ENCODE measurements at places on chromosomes 2 and 18.

DNA sequence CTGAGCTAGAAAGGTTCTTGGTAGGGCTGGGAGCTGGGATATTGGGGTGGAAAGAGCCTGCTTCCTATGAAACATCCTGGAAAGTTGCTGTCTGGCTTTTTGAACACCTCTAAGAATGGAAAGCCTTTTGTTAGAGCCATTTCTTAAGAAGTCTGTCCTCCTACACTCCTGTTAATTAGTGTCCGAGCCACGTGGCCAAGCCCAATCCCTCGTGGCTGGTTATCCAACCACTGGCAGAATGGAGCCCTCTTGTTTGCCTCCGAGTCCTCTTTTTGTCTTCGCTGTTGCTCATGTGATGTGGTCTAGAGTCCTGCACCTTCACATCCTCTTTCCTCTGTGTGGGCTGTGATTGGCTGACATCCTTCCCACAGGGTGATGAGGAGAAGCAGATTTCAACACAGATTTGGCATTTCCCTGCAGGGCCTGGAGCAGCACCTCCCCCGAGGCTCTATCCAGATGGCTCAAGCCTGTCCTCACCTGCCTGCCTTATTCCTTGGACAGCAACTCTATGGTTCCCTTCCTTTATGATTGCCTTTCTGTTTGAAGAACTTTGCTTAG, 8.2 kb upstream of the TOGARAM2 start:
- DNase-seq = no peak

- no peak for DNase-seq
Measured at GRCh38 chr2:57569396-57569795, 477.2 kb upstream of the VRK2 start.

- no peak for DNase-seq
Measured at GRCh38 chr2:88329815-88330603, 122.5 kb downstream of the FOXI3 start.

DNA sequence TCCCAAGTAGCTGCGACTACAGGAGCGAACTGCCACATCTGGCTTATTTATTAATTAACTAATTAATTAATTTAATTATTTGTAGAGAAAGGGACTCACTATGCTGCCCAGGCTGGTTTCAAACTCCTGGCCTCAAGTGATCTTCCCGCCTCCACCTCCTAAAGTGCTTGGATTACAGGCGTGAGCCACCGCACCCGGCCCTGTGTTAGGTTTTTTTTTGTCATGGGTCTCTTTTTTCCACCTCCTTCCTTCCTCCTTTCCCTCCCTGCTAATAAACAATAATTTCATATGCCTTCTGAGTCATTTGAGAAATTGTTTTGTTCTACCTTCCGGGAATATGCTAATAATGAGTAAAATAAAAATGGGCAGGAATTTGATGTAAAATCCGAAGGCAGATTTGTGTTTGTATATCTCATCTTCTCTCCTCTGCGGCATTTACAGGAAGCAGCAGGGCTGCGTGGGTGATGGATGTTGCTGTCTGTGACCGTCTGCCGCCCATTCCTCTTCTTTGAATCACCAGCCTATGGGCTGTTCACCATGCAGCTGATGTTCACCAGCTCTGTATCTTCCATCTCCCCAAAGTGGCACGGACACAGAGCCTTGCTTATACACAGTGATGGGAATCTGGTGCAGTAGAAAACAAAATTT, 89.9 kb downstream of the ACSL3 start:
- no peak for DNase-seq

GRCh38 chr2:44942304-44943030, 965 bp downstream of the SIX3 start:
- DNase-seq = no peak

DNA sequence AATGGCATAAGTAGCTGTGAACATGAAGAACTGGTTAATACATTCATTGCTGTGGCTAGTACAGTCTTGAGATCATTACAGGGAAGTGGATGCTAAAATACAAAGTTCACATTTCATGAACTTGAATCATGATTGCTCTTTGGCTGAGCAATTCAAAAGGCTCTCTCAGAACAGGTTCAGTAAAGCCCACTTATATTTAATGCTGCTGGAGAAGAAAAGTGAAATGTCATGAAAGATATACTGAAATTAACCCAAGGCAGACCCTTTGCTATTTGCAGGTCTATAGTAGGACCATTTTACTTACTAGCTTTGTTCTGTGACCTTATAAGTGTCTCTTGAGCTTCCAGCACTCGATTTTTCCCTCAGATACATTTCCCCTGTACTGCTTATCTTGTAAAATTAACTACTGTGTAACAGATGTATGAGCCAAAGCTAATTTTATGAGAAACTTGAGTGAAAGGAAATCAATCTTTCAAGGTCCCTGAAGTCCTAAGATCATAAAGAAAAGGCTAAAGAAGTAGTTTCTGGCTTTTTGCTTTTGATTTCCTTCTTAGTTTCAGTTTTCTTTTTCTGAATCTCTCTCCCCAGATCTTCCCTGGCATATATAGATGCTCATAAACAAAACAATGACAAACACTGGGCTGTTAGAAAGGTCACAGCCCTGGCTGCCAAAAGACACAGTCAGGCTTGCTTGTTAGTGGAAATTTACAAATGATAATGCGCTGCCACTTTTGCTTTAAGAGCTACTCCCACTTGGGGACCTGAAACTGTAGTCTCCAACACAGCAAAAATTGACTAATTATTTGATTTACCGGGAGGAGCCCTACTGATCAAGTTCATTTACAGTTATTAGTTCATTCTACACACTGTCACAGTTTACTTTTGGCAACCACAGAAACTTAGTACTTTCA, 132.7 kb upstream of the XPO1 start:
- no peak for DNase-seq

DNA sequence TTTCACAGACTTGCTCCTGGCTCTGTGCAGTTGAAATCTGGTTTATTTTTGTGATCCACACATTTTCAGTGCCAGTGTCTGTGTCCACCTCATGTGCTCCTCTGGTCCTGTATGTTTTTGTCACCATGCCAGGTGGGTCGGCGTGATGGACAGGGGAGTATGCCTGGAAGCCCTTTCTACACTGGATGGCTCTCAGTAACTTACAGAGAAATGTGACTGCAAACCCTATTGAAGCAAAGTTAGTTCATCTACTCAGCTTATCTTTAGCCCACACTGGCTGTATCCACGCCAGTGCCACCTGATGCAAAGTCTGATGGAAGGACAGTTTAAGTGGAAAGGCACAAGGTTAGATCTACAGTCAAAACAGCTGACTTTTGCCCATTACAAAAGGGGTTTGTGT, 4.3 kb downstream of the IMPA2 start:
- no peak for DNase-seq

DNA sequence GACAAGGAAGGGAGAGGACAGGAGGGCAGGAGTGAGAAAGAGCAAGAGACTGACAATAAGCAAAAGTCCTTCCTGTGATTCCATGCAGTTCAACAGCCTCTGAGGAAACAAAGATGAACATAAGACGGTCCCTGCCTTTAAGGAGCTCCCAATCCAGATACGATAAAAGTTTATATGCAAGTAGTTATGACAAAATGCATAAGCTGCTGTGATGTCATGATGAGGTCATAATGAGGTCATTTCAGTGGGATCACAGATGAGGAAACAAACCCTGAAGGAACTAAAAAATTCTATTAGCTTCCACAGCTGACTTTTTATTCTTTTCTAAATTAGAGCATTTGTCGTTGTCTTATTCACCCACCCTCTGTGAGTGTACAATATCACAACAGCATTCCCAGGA, 458.5 kb upstream of the ACVR2A start:
- DNase-seq = no peak

- DNase-seq = no peak
Measured at GRCh38 chr2:32745191-32745590, 117.3 kb downstream of the TTC27 start.

DNA sequence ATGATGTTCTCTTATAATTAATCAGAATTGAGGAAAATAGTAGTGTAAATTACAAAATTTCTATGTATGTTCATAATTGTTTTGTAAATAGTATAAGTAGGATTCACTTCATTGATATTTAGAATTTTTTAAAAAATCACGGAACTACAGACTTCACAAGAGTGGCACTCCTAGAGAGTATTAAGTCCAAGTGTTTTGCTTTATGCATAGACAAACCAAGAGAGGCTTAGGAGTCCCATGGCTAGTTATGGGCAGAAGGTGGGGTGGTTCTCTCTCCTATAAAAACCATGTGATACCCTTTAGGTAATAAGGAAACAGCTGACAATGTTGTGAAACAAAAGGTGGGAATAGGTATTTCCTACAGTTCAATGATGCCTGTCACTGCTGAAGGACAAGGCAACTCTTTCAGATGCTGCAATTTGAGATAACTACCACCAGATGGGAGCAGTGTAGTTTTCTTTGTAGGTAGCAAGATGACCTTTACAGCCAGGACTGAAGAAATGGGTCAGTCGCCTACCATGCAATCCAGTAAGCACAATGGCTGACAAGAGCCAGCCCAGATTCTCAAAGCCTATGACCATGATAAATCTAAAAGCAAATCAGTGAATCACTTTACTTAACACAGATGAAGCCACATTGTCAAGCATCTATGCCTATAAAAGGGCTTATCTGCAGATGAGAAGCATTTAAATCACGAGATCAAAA, 83.9 kb downstream of the AAK1 start:
- DNase-seq = peak; percentile 68

DNA sequence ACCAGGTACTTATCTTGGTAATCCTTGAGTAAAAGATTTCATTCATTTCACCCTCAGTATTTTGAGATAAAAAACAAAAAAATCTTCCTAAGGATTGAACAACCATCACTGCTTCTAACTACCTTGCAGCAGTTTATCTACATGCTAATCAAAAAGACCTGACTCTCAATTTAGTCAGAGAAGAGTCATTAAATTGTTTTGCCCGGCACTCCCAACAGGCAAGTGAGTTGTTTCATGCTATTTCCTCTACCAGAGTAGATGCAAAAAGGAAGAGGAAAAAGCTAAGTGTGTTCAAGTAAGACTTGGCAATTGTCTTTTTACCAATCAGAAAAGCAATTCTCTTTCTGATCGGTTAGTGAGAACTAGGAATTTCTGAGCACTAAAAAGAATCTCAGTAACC, 39.5 kb downstream of the MYO5B start:
- no peak for DNase-seq

DNA sequence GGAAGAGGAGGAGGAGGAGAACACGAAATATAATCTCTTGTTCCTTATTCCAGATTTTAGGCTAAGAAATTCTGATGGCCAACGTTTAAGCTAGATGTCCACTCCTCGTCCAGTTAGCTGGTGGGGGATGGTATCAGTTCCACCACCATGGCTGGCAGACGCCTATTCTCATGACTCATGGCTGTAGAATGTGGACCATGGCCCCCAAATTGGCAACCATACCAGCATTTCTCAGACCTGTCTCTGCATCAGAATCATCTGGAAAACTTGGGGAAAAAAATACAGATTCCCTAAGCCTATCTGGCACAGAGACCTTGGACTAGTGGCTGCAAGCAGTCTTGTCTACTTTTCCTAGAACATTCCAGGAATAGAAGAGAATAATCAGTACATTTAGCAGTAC, 267.7 kb upstream of the SIX2 start:
- DNase-seq = no peak

DNA sequence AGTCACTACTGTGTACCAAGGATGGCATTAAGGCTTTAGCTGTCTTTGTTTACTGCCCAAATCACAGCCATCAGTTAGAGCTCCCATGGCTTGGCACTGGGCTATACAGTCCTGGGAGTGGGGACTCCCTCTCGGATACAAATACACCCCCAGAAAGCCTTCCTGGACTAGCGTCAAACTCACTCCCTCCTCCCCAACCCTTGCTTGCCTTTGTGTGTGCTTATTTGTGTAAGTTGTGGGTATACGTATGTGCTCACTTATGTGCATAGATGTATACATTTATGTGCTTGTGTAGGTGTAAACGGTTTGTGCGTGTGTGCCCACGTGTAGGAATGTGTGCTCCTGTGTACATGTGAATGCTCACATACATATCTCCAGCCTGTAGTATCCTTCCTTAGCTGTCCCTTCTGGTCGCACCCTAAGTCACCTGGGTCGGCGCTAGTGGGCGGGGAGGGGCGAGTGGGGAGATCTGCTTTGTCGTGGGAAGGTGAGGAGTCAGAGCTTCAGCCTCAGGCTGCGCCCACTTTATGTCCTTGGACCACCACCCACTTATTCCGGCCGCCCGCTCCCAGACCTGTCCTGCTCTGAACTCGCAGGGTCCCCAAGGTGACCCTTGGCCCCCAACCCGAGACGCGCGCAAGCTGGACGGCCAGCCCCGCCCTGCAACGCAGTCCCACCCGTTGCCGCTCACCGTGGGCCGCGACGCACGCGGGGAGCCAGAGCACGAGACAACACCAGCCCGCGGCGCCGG, 461 bp downstream of the PRADC1 start:
- DNase-seq = peak; percentile 26

GRCh38 chr2:217054791-217055190, 194.9 kb upstream of the TNP1 start:
- DNase-seq = no peak

DNA sequence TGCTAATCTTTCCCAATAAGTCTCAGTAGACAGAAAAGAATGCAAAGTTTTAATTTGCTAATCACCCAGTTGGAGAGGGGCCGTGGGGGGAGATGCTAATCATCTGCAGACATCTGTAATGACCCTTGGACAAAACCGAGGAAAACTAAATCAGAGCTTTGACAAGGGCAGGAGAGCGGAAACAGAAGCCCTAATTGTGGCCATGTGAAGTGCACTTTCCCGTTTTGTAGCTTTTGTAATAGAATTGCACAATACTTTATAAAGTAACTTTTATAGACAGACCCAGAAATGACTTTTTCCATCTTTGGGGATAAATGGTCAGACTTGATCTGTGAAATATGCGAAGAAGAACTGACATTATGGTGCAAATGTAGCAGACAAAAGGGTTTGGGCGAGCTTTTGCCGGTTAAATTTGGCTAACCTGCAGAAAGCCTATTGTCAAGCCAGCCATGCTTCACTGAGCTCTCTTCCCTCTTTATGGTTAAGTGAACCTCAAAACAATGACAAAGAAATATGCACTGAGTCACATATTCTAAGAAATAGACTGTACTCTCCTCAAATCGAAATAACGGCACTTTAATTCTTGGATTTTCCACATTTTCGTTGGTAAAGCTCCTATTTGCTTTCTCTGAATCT, 980.1 kb upstream of the POU3F3 start:
- DNase-seq = no peak

GRCh38 chr2:170468557-170468956, 246.6 kb upstream of the SP5 start:
- DNase-seq = no peak

DNA sequence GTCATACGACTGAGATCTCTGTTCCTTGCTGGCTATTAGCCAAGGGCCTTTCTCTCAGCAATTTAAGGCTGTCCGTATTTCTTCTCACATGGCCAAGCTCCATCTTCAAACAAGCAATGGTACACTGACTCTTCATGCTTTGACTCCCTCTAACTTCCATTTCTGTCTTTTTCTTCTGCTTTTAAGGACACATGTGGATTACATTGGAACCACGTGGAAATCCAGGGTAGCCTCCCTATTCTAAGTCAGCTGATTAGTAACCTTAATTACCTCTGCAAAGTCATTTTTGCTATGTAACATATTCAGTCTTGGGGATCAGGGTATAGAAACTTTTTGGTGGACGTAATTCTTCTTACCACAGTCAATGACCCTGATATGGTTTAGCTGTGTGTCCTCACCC, 41.5 kb upstream of the ZNF396 start:
- no peak for DNase-seq

- DNase-seq = no peak
Measured at GRCh38 chr2:64731263-64731643, 77.5 kb upstream of the SERTAD2 start.
